ENCODE measurements at places on chromosomes 3 and 15. TPM values are rescaled to one million over a fixed set of nuclear protein-coding genes. Genes with fewer than 3 reads are reported as not detected.

DNA sequence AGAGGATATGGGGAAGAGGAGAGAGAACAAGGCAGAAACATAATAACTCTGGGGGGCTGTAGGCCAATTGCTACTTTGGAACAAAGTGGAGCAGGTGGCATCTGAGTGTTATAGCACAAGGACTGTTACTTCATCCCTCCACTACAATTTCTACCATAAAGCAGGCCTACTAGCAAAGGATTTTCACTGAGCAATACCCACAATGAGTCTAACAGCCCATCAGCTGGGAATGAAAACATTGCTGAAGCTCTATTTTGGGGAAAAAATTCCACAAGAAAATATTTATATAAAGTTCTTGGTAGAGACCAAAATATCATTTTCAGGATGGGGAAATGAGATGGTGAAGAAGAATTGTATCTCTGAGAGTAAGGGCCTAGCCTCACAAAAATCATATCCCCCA lies 3.6 kb upstream of the SHC4 start:
- no peak for DNase-seq

GRCh38 chr3:95609411-95609810 lies 1205.0 kb upstream of the EPHA6 start:
- DNase-seq: no peak

GRCh38 chr3:172203522-172204258 lies 164.3 kb downstream of the FNDC3B start:
- no peak for DNase-seq

RETNLB gene
- polyA plus RNA-seq: not detected

NDUFB4 gene
- 162 TPM for polyA plus RNA-seq
